ENCODE measurements at places on chromosomes 4 and X.

DNA sequence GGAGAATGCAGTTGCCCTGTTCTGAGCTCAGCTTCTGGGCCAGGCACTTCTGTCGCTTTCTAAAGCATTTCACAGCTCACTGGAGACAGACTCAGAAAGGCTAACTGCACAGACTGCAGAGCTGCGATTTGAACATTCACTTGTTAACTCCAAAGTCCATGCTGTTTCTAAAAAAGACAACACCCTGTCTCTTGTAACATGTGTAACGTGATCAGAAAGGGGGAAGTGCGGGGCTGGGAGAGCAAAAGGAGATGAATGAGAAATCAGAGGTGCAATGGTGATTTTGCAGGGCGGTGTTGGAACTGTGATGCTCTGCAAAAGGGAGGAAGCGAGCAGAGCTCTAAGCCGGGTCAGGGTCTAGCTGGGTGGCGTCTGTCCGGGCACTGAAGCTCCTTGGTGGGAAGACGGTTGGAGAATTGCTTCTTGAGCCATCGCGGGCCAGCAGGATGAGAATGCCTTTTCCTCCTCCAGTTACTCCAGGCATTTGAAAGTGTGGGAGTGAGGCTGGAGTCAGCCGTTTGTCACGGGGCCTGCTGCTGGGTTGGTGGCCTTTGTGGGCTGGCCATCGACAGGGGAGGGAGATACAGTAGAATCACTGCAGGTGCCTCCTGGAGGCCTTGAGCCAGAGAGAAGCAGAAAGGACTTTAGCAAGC is 20.3 kb downstream of the TBC1D14 start:
- DNase-seq, result no peak

DNA sequence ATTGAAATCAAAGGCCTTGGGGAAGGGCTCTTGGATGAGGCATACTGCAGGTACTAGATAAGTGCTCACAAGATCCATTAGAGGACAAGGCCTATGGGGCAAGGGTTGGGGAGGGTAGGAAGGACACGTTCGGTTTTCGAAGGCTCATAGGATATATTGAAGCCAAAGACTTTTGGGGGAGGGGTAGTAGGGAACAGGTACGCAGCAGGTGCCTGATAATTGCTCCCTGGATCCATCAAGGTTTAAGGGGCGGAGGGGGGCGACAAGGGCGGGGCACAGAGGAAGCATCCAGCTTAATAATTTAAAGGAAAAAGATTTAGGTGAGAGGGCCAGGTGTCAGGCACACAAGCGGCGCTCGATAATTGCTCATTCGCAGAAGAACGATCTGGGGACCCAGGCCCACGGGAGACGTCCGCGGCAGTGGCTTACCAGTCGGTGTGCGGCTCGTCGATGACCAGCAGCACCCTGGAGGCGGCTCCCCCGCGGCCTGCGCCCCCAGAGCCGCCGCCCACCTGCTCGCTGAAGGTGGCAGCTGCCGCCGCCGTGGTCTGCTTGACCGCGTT is 653 bp downstream of the SYN1 start:
- DNase-seq, result peak; percentile 36

DNA sequence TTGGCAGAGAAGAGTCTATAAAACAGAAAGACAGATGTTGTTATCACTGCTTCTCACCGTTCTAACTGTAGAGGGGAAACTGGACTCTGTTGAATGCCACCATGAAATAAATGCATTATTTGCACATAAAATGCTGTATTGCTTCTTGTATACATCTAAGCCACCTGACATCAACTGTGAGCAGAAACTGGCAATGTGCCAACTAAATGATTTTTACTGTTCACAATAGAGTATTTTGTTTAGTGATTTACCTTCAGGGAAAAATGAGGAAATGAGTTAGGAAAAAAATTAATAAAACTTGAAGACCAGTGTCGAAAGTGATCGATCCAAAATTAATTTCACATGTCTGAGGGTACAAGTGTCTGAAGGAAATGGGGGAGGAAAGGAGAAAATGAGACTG is 65.9 kb upstream of the TNIP3 start:
- no peak for DNase-seq

GRCh38 chr4:74166135-74166534 is 8.2 kb downstream of the MTHFD2L start:
- DNase-seq, result no peak

- DNase-seq, result peak; percentile 24
These were observed 314.2 kb upstream of the IGFBP7 start for GRCh38 chr4:57424232-57424897.

GRCh38 chr4:53780736-53781400 is 189.6 kb upstream of the LNX1 start:
- no peak for DNase-seq

DNA sequence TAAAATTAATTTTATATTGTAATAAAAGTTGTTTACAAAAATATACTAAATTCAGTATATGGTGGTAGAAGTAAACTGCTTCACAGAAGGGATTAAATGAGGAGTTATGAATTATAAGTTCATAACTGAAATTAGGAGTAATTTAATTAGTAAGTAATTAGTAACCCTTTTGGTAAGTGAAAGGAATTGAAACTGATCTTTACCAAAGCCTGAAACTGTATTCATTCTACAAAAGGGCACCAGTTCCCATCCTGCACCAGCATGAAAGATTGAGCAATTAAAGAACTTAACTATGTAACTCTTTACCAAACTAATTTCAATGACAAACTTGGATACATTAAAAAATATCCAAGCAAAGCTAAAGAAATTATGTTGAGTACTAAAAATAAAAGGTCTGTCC is 8.2 kb downstream of the MED14 start:
- no peak for DNase-seq

- DNase-seq, result no peak
These were observed 321.6 kb downstream of the STIM2 start for GRCh38 chr4:27182211-27182610.

DNA sequence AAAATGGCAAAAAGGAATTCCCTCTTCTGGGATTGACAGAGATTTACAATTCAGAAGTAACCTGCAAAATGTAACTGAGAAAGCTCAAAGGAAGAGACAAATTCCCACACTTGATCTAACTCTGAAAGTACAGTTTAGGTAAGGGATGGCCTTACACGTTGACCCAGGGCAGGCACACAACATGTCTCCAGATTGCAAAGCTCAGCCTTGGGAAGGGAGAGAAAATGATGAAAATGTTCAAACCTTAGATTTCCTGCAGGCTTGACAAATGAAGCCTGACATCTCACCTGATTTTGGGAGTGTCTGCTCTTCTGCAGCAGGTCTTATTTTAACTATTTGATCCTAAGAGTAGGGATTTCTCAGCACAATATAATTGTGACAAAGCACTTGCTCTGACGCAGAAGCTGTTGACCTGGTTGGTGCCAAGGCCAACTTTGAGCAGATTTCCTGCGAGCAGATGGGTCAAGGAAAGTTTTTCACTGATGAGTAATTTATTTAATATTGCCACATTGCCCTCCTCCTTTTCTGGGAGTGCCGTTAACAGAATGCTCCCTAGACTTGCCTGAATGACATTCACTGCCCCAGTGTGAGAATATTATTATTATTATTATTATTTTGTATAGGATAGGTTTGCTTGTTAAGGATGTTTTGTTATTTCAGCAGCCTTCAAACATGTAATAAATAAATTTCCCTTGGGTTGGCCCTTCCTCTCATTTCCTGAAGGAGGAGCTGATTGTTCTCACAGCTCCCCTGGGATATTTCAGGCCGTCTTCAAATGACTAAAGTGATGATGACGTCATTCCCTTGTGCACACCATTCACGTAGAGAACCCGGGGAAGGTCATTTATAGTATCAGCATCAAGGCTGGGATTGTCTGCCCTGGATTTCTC is 157.1 kb downstream of the VEGFC start:
- peak; percentile 2 for DNase-seq

DNA sequence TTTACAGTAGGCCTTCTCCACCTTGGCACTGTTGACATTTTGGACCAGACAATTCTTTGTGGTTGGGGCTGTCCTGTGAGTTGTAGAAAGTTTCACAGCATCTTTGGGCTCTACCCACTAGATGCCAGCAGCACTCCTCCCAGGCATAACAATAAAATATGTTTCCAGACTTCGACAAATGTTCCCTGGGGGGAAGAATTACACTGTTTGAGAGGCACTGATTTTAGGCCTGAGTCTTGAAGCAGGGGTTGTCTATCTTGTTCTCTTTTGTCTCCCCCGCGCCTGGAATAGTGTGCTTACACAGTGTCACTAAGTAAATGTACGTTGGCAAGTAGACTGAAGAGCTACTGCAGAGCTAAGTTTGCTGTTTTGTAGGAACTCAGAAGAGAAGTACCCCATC is 254.4 kb upstream of the BOD1L1 start:
- no peak for DNase-seq

- no peak for DNase-seq
These were observed 228.7 kb downstream of the OPHN1 start for GRCh38 chrX:68204521-68205038.

All from DMS53 (cell line).